ENCODE measurements at places on chromosomes 2 and 18. TPM values are rescaled to one million over a fixed set of nuclear protein-coding genes. Genes with fewer than 3 reads are reported as not detected.

The SCN9A gene
- 12.1 TPM for total RNA-seq

The ZNF532 gene
- 29.3 TPM for total RNA-seq

The REG3A gene
- total RNA-seq, result not detected

The ESCO1 gene
- total RNA-seq, result 10.9 TPM

The IL36B gene
- total RNA-seq, result not detected

The WNT6 gene
- not detected for total RNA-seq

The RFX8 gene
- total RNA-seq, result 10.4 TPM

All from bronchial smooth muscle cell (primary cell).